AML-193 (cell line): ENCODE measurements at places on chromosomes 2 and 18.

DNA sequence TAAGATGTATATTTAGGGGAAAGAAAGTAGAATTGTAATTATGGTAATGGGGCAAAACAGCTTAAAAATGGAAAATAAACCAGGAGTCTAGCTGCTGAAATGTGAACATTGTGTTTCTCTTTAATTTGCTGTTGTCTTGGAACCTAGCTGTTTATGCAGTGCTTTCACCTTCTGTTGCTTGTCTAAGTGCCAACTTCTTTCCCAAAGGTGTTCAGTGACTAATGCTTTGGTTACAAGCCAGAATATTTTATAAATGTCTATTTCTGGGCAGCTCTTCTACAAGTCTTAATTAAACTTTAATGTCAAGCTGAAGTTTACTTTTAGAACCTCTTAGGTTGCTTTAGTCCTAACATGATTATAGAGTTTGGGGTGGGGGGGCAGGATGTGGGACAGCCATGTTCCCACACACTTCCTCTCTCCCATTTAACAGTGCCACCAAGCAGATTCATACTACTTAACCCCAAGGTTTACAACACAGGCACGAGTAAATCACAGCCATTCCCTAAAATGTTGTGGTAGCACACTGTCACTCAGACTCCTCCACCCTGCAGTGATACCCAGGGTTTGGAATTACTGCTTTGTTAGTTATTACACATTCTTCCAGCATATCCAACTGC, 60.6 kb downstream of the ITGA4 start:
- no peak for DNase-seq

DNA sequence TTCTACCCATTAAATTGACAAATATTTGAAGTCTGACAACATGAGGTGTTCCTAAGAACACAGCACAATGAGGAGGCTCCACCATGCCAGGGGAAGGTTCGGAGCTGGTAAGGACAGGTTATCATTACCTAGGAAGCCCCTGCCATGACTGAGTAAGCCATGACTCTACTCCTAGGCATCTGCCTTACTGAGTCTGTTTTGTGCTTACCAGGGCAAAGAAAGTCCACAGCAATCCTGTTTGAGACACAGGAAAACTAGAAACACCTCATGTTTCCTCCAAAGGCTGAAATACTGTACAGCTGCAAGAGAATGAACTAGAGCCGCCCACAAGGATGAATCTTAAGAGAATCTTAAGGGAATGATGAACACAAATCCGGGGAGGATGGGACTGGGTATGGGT, 11.6 kb downstream of the TGFBRAP1 start:
- DNase-seq = no peak

DNA sequence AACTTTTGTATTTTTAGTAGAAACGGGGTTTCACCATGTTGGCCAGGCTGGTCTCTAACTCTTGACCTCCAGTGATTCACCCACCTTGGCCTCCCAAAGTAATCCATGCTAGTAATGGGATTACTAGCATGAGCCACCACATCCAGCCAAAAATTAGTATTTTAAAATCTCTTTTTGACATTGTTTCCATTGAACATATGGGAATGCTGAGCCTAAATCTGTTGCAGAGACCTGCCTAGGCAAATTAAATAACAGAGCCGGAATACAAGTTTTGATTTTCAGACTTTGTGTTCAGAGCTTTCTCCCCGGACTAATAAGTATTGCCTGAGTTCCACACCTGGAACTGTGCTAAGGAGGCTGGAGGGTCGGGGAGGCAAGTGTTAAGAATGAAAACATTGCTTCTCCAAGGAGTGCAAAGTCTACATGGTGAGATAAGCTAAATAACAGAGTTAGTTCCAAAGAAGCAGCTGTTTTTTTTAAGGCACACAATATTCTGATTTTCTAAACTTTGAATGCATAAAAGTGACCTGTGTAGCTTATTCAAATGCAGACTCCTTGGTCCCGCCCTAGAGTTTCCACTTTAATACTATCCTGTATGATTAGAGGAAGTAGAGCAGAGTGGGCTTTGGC, 150.6 kb upstream of the CELF4 start:
- DNase-seq = no peak

DNA sequence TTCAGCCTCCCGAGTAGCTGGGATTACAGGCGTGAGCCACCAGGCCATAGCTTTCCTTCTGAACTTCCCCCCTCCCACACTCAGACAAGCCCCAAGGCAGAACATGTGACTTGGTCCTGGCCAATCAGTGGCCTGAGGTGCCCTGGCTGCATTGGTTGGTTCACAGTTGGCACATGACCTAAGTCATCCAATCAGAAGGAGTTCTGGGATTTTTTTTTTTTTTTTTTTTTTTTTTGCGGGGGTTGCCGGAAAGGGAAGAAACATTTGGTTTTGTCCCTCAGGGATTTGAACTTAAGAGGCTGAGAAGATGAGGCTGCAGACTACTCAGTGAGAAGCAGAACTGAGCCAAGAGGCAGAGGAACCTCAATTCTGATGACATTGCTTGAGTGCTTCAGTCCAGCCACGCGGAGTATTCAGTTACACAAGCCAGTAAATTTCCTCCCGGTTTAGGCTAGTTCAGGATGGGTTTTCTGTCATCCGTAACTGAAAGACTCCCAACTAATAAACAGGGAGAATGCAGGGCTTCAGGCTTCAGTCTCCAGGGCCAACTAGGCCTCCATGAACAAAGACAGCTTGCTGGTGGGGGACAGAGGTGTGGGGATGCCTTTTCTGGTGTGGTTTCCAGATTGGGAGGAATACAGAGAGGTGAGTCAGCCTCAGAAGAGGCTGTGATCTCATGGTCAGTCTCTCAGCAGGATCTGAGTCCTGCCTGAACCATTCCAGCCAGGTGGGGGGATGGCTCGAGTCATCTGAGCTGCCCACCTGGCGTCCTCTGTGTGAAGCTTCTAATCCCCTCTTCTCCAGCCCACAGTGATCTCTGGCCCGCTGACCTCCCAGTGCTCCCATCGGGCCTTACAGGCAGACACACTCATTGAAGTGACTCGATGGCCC, 9.2 kb downstream of the PTMA start:
- no peak for DNase-seq

DNA sequence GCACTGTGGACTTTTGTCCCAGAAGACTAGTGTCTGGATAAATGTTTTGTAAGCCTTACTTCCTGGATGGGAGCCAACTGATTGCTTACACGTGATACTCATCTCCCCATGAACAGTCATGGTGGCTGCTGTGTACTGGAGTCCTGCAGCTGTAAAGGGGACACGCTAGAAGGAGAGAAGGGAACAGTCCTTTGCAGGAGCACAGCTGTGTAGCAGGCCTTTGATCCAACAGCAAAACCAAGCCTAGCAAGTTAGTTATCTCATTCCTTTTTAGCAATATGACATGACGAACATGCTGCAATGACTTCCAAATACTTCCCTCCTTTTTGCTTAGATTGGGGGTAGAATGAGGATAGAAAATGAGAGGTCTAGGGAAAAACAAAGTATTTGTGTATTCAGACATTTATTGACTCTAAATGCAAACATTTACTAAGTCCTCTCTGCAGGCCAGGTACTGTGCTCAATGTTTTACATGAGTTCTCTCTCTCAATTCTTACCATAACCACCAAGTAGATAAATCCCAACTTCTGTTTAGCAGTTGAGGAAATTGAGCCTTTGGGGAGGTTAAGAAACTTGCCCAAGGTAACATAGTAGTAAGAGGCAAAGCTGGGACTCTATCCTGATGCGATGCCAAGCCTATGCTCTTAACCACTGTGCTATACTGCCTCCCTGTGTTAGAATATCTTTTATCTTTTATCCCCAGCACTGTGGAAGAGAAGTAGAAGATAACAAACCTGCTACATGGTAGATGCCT, 55.4 kb upstream of the CD28 start:
- DNase-seq = peak; percentile 54
